Bronchus fibroblast of lung (primary cell): ENCODE measurements at places on chromosomes 16 and 17. TPM values are rescaled to one million over a fixed set of nuclear protein-coding genes. Genes with fewer than 3 reads are reported as not detected.

Gene SLC35G6
- total RNA-seq, result not detected in 2 replicates

Gene CRYBA1
- not detected in 2 replicates for total RNA-seq

Gene DBNDD1
- 1.8 and 2.2 TPM in 2 replicates for total RNA-seq

Gene PLD2
- 12.1 and 14.3 TPM in 2 replicates for total RNA-seq

Gene OR1A1
- not detected in 2 replicates for total RNA-seq

Gene TM4SF5
- total RNA-seq, result not detected in 2 replicates

Gene CHRNE
- 0.74 and 1.2 TPM in 2 replicates for total RNA-seq

Gene BICDL2
- total RNA-seq, result not detected in 2 replicates

Gene GGNBP2
- 29.7 and 32.6 TPM in 2 replicates for total RNA-seq

Gene KRTAP4-3
- not detected in 2 replicates for total RNA-seq

Gene MILR1
- total RNA-seq, result 7.3 and 9.2 TPM in 2 replicates

Gene GOSR1
- total RNA-seq, result 23.2 and 28.5 TPM in 2 replicates

Gene TBC1D3K
- total RNA-seq, result not detected in 2 replicates

Gene ITGA2B
- total RNA-seq, result 0.15 and 0.17 TPM in 2 replicates

Gene TP53TG3
- not detected in 2 replicates for total RNA-seq

Gene CAMKK1
- 3.1 and 3.5 TPM in 2 replicates for total RNA-seq

Gene NKD1
- total RNA-seq, result under 0.01 TPM in 2 replicates

Gene EMP2
- total RNA-seq, result 20.5 and 23.4 TPM in 2 replicates

Gene CBFA2T3
- total RNA-seq, result not detected in 2 replicates

Gene MIEF2
- 17.0 and 19.5 TPM in 2 replicates for total RNA-seq

Gene CCL1
- not detected in 2 replicates for total RNA-seq

Gene SULT1A2
- total RNA-seq, result not detected in 2 replicates
